CD4-positive, alpha-beta T cell treated with Interferon gamma for 1 hour (primary cell): ENCODE measurements at places on chromosomes 7 and 10.
A peak's percentile ranks its signal among the peaks of the same experiment; 100 is the strongest.

DNA sequence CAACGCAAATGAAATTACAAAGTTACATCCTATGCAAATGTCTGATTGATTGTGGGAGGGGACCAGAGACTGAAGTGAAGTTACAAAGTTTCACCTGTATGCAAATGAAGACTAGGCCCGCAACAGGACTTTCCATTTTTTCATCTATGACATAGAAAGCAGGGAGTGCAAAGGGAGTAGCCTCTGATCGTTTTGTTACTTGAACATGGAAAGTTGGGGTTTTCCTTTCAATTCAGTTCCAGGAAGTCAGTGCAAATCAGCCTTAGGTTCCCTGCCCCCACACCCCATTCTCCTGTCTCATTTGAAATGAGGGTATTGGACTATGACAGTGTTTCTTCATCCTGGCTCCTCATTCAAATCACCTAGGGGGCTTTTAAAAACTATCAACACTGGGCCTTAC lies 96.9 kb upstream of the HABP2 start:
- DNase-seq = no peak

DNA sequence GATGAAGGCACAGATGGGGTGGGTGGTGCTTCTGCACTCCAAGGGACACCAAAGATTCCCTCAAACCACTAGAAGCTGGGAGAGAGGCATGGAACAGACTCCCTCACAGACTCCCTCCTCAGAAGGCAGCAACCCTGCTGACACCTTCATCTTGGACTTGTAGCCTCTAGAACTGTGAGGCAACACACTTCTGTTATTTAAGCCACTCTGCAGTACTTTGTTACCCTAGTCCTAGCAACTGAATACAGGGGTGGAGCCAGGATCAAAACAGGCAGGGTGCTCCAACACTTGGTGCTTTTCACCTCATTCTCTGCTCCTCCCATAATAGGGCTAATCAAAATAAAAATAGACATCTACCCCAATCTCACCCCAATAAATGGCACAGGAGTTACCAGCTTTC lies 2.3 kb upstream of the GSTO1 start:
- DNase-seq = no peak

GRCh38 chr7:91396-92175 lies 100.8 kb upstream of the FAM20C start:
- DNase-seq = no peak

GRCh38 chr10:102509387-102509786 lies 5.6 kb downstream of the SUFU start:
- DNase-seq = no peak

GRCh38 chr7:101858437-101859385 lies 41.3 kb downstream of the CUX1 start:
- DNase-seq = no peak

DNA sequence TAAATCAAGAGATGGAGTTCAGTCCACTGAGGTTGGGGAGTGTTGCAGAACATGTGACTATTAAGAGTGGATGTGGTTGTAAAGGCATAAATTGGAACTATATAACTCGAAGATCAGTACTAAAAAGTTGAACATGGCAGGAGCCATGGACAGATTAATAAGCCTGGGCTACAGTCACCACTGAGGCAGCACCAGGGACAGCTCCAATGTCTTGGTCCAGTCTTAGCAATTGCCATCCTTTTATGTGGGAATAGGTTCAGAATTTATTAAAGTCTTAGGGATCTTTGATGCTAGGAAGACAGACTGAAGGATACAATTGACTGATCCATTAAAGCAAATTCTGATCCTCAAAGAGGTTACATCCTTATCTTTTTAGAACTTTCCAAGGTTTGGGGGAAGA lies 156.6 kb downstream of the ADRA2A start:
- DNase-seq = no peak

- no peak for DNase-seq
Measured at GRCh38 chr7:137895301-137896221, 48.8 kb upstream of the DGKI start.

DNA sequence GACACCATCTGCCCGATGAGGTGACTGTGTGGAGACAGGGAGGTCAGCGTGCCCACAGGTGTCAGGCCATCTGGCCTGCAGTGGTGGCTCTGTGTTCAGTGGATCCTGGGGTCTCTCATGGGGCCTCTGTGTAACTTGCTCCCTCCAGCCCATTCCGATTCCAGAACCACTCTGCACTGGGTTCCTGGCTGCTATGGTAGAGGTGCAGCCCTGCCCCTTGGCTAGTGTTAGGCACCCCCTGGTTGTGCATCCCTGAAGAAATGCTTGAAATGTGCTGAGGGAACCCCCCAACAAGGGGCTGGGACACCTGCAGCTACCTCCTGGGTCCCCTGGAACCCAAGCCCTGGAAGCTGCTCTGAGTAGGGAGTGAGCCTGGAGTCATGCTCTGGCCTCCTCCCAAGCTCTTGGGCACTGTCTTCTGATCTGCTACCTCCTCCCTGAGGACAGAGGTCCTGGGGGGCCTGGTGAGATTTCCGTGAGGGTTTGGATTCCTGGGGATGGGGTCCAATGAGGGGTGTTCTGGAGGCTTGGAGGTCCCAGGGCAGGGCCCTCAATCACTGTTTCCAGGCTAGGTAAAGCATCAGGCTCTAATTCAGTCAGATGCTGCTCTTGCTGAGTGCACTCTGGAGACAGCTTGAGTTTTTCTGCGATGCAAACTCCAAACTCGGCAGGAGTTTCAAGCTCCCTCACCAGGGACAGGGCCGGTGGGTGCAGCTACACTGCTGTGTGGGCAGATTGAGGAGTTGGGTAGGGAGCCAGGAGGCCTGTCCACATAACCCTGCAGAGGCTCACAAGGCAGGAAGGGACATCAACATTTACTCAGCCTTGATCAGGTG lies 27.7 kb downstream of the RAMP3 start:
- no peak for DNase-seq

DNA sequence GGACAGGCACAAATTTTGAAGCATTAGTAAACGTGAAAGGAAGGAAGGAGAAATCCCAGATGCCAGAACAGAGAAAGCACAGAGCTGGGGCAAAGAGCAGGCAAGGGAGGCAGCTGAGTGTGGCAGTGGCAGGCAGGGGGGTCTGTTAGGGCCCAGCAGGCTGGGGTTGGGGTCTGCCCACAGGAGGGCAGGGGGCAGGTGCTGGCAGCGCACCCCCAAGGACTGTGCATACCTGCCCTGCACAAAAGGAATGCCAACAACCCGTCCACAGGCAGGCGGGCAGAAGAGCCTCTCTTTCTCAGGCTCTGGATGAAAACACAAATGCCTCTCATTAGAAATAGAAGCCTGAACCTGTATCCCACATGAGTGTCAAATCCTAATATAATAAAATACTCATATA lies 552.3 kb downstream of the PTPRN2 start:
- DNase-seq = no peak

- no peak for DNase-seq
Measured at GRCh38 chr10:117126034-117126433, 12.0 kb downstream of the VAX1 start.

DNA sequence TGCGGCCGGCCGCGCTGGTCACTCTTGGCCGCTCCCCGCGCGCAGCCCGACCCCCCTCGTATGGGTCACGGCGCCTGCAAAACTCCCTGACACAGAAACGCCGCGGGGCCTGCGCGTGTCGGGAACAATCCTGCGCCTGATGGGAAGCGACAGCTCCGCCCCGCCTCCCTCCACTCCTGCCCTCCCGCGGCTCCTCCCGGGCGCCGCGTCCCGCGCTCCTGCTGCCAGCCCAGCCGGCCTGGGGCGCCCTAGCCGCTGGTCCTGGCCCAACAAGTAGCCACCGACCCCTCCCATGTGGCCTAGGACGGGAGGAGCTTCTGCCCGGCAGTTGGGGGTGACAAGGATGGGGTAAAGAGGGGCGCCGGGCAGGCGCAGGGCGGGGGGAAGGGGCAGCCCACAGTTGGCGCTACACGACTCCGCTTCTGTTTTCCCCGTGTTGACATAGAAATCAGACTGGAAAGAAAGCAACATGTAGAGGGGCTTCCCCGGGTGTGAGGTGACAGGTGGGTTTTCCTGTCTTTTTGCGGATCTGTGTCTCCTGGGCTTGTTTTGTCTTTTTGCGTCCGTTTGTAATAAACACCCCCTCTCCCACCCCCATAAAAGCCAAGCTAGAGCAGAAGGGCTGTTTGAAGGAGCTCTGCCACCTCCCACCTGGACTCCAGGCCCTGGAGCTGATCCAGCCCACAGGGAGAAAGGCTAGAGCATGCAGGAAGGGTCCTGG lies 35.1 kb upstream of the PAX2 start:
- no peak for DNase-seq

DNA sequence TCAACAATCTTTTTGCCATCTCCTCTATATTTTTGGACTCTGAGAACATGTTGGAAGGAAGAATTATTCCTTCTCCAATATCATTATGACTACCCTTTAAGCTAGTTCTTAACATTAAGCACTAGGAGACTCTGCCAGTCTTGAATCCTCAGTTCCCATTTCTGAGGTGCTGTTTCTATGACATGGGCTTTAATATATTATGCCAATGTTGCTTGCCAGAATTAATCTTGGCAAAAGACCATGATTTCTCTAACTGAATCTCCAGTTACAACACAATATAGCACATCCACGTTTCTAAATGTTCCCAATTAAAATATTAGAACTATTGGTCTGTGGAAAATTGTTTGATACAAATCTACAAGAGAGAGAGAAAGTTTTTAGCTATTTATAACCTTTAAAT lies 250.0 kb downstream of the HGF start:
- no peak for DNase-seq

- DNase-seq = no peak
Measured at GRCh38 chr10:4214908-4215307, 429.9 kb upstream of the KLF6 start.

GRCh38 chr10:16602104-16602775 lies 80.6 kb upstream of the C1QL3 start:
- DNase-seq = no peak

GRCh38 chr7:37174460-37174859 lies 274.2 kb downstream of the ELMO1 start:
- no peak for DNase-seq

GRCh38 chr7:47480576-47481538 lies 101.1 kb downstream of the TNS3 start:
- no peak for DNase-seq

- DNase-seq = no peak
Measured at GRCh38 chr10:86636311-86636710, 18.0 kb upstream of the OPN4 start.

- DNase-seq = no peak
Measured at GRCh38 chr7:99120501-99120900, 23.4 kb downstream of the SMURF1 start.

- DNase-seq = no peak
Measured at GRCh38 chr10:131681656-131682055, 219.2 kb upstream of the PPP2R2D start.

GRCh38 chr10:130921911-130922440 lies 389.5 kb downstream of the TCERG1L start:
- no peak for DNase-seq

DNA sequence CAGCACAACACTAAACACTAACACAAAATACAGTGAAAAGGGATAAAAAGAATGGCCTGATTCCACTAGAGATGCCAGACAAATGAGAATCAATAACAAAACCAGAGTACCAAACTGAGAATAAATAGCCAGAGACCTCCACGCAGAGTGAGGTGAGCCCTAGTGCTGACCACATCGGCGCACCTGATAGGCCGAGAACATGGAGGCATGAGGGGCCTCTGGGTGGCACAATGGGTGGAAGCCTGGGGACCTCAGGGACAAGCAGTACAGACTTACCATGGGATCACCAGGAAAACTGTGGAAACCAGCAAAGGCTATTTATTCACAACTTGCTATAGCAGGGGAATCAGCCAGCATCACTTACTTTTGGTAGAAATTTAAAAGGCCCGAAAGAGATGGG lies 1.8 kb upstream of the CSGALNACT2 start:
- DNase-seq = no peak

DNA sequence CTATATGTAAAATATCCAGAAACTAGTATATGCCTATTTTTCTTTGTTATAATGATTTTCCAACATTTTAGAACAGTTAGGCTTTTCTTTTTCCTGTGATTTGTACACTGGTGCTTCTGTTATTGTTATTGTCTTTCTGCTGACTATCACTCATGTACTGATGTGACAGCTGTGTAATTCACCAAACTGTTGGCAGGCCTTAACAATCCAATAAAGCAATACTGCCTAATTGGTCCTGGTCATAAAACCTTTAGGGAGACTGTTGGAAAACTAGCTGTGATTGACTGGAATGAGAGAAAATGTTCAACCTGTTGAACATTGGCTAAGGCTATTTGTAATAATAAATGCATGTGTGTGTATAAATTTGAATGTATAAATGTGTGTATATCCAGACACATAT lies 956.6 kb downstream of the REEP3 start:
- DNase-seq = no peak

- no peak for DNase-seq
Measured at GRCh38 chr10:121525251-121526134, 72.8 kb downstream of the FGFR2 start.

DNA sequence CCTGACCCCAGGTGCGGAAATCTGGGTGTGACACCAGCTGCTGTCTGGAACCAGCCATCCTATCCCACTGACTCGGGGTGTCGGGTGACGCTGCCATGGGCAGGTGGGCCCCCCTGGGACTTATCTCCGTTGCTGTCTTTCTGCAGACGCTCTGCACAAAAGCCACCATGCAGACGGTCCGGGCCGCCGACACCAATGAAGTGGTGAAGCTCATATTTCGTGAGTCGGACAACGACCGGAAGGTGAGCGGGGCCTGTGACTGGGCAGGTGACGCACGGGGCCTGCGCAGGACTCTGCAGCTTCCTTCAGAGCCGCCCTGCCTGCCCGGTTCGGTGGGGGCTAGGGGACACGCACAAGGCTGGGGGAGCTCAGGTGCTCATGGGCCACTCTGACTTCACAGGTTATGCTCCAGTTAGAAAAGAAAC lies 36.6 kb downstream of the NKX6-2 start:
- DNase-seq = no peak

- no peak for DNase-seq
Measured at GRCh38 chr7:108193594-108194498, 63.7 kb upstream of the LAMB4 start.

DNA sequence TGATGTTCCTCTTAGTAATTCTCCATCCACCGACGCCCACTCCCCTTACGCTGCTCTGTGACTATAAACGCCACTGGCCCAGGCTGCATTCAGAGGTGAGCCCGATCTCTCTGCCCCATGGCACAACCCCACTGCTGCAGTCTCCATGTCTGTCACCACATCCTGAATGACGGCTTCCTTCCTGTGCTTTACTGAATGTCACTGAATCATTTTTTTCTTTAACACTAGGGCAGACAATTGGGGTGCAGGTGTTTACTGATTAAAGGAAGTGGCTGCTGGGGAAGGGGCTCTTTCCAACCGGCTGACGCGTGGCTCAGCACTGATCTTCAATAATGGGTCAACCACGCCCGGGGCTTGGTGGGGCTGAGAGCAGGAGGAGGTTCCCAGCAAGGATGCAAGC lies 208.3 kb downstream of the USP6NL start:
- DNase-seq = peak; percentile 65

DNA sequence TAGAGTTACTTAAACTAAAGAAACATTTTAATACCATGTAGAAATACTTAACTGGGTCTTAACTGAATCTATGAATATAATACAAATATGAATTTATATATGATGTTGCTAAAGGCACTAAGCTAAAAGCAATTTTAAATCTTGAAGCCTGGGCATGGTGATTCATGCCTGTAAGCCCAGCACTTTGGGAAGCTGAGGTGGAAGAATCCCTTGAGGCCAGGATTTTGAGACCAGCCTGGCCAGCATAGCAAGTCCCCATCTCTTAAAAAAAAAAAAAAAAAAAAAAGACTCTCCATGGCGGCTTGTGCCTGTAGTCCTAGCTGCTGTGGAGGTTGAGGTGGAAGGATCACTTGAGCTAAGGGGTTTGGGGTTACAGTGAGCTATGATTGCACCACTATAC lies 95.3 kb downstream of the CCSER2 start:
- DNase-seq = no peak

- DNase-seq = no peak
Measured at GRCh38 chr10:3848005-3848774, 63.2 kb upstream of the KLF6 start.
